GM12878 (cell line): ENCODE measurements at places on chromosomes 6 and 20. TPM values are rescaled to one million over a fixed set of nuclear protein-coding genes. Genes with fewer than 3 reads are reported as not detected.

Gene RRP36
- polyA plus RNA-seq = 18.9 and 100 TPM in 2 replicates

Gene GDAP1L1
- polyA plus RNA-seq = not detected in 2 replicates

Gene C20orf141
- polyA plus RNA-seq = not detected in 2 replicates

Gene NKX2-4
- not detected in 2 replicates for polyA plus RNA-seq

Gene SMIM26
- 193 and 195 TPM in 2 replicates for polyA plus RNA-seq

Gene IL17F
- 0.20 TPM in 1 of 2 replicates, not detected in the other for polyA plus RNA-seq

Gene RAET1G
- polyA plus RNA-seq = not detected in 2 replicates

Gene CDC5L
- polyA plus RNA-seq = 20.4 and 20.7 TPM in 2 replicates

- no peak for DNase-seq
- H3K4me3 ChIP-seq = no peak overlapping the region
- H3K4me1 ChIP-seq = no peaks in the 10 kb centered on the region
- H3K27ac ChIP-seq = no peak overlapping the region
- H3K36me3 ChIP-seq = no peaks in the 10 kb centered on the region
- no peaks in the 10 kb centered on the region for H3K27me3 ChIP-seq
Observed at GRCh38 chr6:8969747-8970146, 534.4 kb upstream of the SLC35B3 start.

DNA sequence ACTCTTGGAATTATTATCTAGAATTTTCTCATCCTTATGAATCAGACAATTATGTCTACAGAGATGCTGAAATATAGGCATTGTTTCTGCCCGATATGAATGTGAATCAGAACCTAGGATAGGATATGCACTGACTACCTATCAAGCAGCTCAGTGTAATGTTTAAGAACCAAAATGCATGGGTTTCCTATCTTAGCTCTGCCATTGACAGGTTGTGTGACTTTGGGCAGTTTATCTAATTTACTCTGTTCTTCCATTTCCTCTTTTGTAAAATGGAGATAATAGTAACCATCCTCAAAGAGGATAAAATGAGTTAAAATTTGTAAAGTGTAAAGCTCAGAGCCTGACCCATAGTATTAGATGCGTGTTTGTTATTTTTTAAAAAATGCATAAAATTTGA, 10.2 kb upstream of the AIG1 start:
- no peaks in the 10 kb centered on the region for H3K36me3 ChIP-seq
- no peak overlapping the region for H3K4me3 ChIP-seq
- DNase-seq = no peak
- H3K4me1 ChIP-seq = no peaks in the 10 kb centered on the region

DNA sequence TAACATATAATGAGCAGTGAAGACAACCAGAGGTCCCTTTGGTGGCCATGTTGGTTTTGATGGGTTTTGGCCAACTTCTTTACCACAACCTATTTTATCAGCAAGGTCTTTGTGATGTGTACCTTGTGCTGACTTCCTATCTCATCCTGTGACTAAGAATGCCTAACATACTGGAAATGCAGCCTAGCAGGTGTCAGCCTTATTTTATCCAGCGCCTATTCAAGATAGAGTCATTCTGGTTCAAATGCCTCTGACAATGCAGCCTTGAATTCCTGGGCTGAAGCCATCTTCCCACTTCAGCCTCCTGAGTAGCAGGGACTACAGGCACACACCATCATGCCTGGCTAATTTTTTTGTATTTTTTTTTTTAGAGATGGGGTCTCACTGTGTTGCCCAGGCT, 7.8 kb upstream of the TRIM38 start:
- H3K4me1 ChIP-seq = peaks cover 10% of the 10 kb centered on the region
- H3K27me3 ChIP-seq = no peaks in the 10 kb centered on the region
- no peak overlapping the region for H3K4me3 ChIP-seq
- H3K27ac ChIP-seq = no peak overlapping the region

GRCh38 chr20:21017528-21018085, 88.6 kb downstream of the LINC00237 start:
- no peaks in the 10 kb centered on the region for H3K36me3 ChIP-seq
- H3K27ac ChIP-seq = no peak overlapping the region
- DNase-seq = no peak
- peaks cover 5% of the 10 kb centered on the region for H3K27me3 ChIP-seq
- no peak overlapping the region for H3K4me3 ChIP-seq
- H3K4me1 ChIP-seq = no peaks in the 10 kb centered on the region

DNA sequence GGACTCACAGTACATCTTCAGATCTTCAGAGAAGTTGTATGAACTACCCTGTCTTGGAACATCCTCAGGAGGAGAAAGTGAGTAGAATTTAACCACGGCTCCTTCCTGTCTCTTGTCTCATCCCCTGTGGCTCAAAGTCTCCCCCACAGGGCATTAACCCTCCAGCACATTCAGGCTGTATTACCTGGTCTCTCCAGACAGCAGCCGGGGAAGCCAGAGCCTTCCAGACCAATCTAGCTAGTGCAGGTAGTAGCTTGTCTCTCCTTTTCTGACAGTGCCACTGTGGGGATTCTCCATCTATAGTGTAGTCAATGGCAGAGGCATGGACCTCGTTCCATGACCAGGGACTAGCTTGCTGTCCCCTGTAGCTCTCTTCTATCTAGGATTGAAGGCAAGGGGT, 16.9 kb upstream of the ELMO2 start:
- no peaks in the 10 kb centered on the region for H3K27me3 ChIP-seq
- no peaks in the 10 kb centered on the region for H3K36me3 ChIP-seq
- H3K4me1 ChIP-seq = no peaks in the 10 kb centered on the region
- DNase-seq = no peak
- no peak overlapping the region for H3K27ac ChIP-seq

- no peaks in the 10 kb centered on the region for H3K36me3 ChIP-seq
- H3K27me3 ChIP-seq = no peaks in the 10 kb centered on the region
- H3K27ac ChIP-seq = no peak overlapping the region
- no peak for DNase-seq
- H3K4me3 ChIP-seq = no peak overlapping the region
Observed at GRCh38 chr6:167576050-167576741, 250.5 kb upstream of the AFDN start.

DNA sequence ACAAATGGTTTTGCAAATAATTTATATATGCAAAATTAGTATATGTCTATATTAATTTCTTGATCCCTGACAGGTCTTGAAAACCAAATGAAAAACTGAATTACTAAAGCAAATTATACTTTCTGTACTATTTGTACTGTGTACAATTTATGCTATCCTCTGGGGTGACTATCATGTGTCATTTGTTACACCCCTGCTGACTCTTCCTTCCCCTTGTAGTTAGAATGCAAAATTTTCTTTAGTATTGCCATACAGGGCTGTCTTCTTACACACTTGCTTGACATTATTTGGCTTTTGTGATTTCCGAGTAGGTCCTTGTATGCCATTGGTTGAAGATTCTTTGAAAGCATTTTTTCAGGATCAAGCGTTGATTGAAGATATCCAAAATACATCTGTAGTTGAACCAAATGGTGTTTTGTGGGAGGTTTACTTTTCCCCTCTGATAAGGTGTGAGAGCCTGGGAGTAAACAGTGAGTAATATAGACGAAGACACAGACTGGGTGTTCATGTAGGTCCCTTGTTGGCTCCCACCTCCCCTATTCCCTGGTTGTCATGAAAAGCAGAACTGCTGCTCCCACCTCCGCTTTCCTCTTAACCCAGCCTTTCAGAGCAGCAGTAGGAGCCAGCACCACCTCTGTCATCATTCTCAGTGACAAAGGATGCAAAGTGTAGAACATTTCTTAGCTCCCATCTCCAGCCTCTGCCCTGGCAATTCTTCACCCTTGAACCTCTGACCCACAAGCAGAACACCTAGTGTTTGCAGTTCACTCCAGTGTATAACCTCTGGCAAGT, 29.0 kb downstream of the NCOA7 start:
- no peaks in the 10 kb centered on the region for H3K27me3 ChIP-seq
- no peak overlapping the region for H3K4me3 ChIP-seq
- H3K36me3 ChIP-seq = peaks cover 3% of the 10 kb centered on the region
- H3K4me1 ChIP-seq = peaks cover 20% of the 10 kb centered on the region
- H3K27ac ChIP-seq = no peak overlapping the region

DNA sequence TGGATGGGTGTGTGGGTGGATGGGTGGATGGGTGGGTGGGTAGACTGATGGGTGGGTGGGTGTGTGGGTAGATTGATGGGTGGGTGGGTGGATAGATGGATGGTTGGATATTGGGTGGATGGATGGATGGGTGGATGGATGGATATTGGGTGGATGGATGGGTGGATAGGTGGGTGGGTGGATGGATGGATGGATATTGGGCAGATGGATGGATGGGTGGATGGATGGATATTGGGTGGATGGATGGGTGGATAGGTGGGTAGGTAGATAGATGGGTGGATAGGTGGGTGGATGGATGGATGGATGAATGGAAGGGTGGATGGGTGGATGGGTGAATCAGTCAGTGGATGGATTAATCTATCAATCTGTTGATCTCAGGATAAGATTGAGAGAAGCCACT, 177.2 kb downstream of the ZMYND8 start:
- H3K36me3 ChIP-seq = no peaks in the 10 kb centered on the region
- no peaks in the 10 kb centered on the region for H3K4me1 ChIP-seq
- DNase-seq = no peak
- H3K27me3 ChIP-seq = 0 out of 2 replicates have a peak, but pooled peaks cover 2% of the 10 kb centered on the region
- no peak overlapping the region for H3K4me3 ChIP-seq

DNA sequence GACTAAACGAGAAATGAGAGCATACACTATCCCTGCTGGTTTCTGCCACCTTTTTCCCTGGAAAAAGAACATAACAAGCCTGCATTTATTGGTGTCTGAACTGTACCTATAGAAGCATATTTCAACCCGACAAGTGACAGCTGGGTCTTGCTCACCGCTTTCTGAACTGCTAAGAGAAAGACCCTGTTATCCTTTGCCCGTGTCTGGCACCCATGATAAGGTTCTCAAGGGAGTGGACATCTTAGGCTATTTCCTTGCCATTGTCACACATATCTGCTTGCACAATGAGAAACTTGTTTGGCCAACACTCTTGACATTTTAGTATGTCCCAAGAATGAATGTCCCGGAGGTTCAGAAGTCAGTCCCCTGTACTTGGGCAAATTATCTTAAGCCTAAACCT, 19.3 kb downstream of the RIPOR2 start:
- H3K4me1 ChIP-seq = peaks cover 22% of the 10 kb centered on the region
- H3K27me3 ChIP-seq = no peaks in the 10 kb centered on the region
- no peak for DNase-seq
- no peaks in the 10 kb centered on the region for H3K36me3 ChIP-seq
- H3K27ac ChIP-seq = no peak overlapping the region

DNA sequence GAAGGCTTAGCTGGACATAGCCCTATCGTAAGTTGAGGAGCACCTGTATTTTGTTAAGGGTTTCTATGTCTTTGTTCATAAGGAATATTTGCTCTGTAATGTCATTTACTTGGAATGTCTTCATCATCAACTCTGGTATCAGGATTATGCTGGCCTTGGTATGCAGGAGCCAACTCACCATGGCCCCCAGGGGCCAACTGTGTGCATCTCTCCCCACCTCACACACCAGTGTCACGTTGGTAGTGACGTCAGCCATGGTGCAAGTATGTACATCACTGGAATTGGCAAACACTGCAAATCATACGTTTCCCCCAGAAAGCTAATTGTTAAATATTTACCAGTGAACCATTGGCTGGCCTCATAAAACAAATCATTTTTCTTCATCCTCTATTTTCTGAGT, 70.8 kb downstream of the YTHDF1 start:
- no peak for DNase-seq
- no peak overlapping the region for H3K4me3 ChIP-seq
- no peaks in the 10 kb centered on the region for H3K36me3 ChIP-seq
- no peaks in the 10 kb centered on the region for H3K4me1 ChIP-seq
- H3K27me3 ChIP-seq = peaks cover 2% of the 10 kb centered on the region
- H3K27ac ChIP-seq = no peak overlapping the region

- no peak overlapping the region for H3K4me3 ChIP-seq
- DNase-seq = no peak
- no peak overlapping the region for H3K27ac ChIP-seq
- no peaks in the 10 kb centered on the region for H3K4me1 ChIP-seq
- H3K36me3 ChIP-seq = no peaks in the 10 kb centered on the region
Observed at GRCh38 chr6:49782293-49782692, 4.8 kb downstream of the PGK2 start.

- no peaks in the 10 kb centered on the region for H3K36me3 ChIP-seq
- no peak overlapping the region for H3K27ac ChIP-seq
- H3K4me3 ChIP-seq = no peak overlapping the region
Observed at GRCh38 chr6:132865829-132866228, 51.5 kb downstream of the RPS12 start.

DNA sequence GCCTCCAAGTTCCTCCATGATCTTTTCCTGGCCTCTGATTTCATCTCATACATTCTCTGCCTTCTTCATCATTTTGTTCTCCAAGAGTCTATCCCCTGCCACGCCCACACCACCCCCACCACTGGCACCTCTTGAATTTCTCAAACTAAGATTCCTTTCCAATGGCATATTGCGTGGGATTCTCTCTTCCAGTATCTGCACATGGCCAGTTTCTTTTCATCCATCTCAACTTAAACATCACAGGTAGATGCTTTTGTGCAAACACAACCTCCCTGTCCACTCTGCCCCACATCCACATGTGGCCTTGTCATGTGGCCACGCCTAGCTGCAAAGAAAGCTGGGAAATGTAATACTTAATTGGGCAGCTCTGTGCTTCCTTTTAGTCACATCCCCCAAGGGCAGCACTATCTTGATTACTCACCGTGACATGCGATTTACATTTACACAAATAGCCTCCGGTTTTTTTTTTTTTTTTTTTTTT, 33.4 kb upstream of the ZMYND8 start:
- H3K4me1 ChIP-seq = peaks cover 23% of the 10 kb centered on the region
- no peak for DNase-seq
- H3K27me3 ChIP-seq = no peaks in the 10 kb centered on the region
- H3K36me3 ChIP-seq = no peaks in the 10 kb centered on the region; the same call in 1 of the 2 replicates
- peak overlapping the region; percentile 41 for H3K27ac ChIP-seq

DNA sequence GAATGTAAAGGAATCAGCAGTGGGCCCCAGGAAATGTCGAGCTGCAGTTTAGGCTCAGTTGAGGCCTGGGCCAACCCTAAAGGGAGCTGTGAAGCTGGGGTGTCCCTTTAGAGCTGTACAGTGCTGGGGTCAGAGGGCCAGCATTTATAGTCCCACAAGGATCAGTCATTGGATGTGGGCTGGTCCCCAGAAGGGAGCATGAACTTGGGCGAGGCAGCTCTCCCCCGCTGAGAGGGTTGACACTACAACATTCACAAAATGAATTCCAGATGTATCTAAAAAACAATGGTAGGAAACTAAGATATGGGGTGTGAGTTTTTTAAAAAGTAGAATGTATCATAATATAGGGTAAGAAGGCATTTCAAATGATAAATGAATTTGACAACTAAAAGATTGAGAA, 29.7 kb upstream of the TMX4 start:
- H3K27ac ChIP-seq = no peak overlapping the region
- H3K4me3 ChIP-seq = no peak overlapping the region
- H3K36me3 ChIP-seq = no peaks in the 10 kb centered on the region
- no peak for DNase-seq

GRCh38 chr6:135334169-135334568, 153.1 kb downstream of the MYB start:
- no peaks in the 10 kb centered on the region for H3K27me3 ChIP-seq
- no peak overlapping the region for H3K4me3 ChIP-seq
- H3K4me1 ChIP-seq = peaks cover 15% of the 10 kb centered on the region
- no peaks in the 10 kb centered on the region for H3K36me3 ChIP-seq
- H3K27ac ChIP-seq = no peak overlapping the region
- DNase-seq = no peak
